ENCODE measurements at places on chromosomes 2 and 18.

DNA sequence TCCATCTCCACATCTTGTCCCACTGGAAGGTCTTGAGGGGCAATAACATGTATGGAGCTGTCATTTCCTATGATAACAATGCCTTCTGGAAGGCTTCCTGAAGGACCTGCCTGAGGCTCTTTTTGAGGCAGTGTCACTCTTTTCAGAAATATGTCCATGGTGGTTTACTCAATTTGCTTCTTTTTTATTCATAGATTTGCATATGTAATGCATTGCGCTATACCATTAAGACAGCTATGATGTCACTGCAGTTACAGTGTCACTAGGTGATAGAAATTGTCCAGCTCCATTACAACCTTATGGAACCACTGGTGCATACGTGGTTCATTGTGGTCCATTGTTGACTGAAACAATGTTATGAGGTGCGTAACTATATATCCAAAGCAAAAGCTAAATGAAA is 19.9 kb downstream of the NABP1 start:
- DNase-seq, result no peak

- no peak for DNase-seq
Observed at GRCh38 chr2:213723707-213724106, 439.4 kb downstream of the SPAG16 start.

DNA sequence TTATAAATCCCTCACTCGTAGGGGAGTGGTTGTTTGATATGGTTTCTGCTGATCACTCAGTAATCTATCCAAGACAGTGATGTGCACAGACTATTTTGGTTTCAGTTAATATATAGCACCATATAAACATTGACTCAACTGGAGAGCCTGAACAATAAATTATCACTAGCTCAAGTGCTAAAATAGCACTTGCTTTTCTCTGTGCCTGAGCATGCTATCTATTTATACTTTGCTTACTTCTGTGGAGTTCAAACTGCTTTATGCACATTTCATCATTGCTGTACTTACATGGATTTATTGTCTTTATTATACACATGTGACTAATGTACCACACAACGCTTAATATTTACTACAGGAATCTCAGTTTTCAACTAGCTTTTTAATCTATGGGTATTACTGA is 133.6 kb downstream of the BCL2 start:
- no peak for DNase-seq

DNA sequence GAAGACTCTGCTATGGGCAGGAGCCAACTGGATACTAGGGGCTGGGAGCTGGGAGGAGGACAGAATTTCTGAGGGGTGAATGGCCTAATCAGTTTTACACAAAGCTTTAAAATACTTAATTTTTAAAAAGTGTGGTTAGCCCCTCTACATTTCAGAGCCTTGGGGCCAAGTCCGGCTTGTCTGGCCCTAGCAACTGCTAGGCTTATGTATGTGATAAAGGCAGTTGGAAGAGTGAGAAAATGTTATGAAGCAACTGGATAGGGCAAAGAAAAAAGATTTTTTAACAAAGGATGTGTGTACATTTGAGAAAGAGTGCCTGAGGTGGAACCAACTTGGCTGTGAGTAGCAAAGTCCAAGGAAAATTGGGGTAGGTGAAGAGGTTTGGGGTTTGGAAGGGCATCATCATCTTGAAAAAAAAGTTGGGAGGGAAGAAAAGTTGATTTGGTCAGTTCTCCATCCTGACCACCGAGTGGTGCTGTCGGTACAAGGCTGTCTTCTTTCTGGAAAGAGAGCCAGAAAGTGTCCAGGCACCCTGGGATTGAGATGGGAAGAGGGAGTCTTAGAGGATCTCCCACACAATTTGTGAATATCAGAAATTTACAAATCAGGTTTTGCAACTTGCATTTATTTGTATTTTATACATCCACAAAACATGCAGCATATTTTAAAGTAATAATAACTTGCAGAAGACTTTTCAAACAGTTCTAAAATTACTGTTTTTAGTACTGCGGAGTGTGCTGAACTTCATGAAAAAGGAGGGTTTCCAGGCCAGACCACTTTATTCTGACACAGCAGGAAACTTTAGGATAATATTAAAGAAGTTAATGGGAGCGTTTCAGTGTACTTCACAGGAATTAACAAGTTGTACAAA is 10.5 kb upstream of the CDK15 start:
- peak; percentile 24 for DNase-seq

DNA sequence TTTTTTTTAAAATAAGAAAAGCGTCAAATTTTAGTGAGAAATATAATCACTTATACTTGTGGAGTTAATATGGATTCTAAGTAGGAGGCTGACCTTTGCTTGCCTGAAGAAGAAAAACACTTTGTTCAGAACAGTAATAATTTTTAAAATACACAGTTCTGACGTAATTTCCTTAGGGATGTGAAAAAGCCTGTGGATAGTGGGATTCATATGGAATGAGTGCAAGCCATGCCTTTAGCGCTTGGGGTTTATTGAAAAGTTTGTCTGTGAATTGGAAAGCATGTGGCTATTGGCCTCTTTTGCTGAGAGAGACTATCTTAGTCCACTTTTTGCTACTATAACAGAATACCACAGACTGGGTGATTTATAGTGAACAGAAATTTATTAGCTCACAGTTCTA is 151.3 kb downstream of the CCDC85A start:
- no peak for DNase-seq

GRCh38 chr2:227827143-227827542 is 13.5 kb downstream of the CCL20 start:
- no peak for DNase-seq

DNA sequence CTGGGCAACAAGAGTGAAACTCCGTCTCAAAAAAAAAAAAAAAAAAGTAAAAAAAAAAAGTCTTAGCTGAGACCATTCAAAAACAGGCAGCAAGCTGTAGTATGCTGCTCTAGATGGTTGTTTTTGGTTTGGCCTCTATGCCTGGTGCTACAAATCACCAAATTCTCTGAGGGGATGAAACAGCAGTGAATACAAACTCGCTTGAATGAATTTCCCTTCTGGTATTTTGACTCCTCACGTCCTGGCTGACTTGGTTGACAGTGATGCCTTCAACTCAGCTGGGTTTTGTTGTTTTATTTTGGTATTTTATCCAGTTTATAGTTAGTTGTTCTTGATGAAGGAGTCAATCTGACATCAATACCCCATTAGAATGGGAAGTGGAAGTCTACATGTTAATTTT is 3.3 kb upstream of the TCF7L1 start:
- DNase-seq, result no peak

- DNase-seq, result no peak
Observed at GRCh38 chr2:184472481-184472880, 125.8 kb upstream of the ZNF804A start.

GRCh38 chr18:60329131-60329530 is 43.4 kb downstream of the MC4R start:
- no peak for DNase-seq

DNA sequence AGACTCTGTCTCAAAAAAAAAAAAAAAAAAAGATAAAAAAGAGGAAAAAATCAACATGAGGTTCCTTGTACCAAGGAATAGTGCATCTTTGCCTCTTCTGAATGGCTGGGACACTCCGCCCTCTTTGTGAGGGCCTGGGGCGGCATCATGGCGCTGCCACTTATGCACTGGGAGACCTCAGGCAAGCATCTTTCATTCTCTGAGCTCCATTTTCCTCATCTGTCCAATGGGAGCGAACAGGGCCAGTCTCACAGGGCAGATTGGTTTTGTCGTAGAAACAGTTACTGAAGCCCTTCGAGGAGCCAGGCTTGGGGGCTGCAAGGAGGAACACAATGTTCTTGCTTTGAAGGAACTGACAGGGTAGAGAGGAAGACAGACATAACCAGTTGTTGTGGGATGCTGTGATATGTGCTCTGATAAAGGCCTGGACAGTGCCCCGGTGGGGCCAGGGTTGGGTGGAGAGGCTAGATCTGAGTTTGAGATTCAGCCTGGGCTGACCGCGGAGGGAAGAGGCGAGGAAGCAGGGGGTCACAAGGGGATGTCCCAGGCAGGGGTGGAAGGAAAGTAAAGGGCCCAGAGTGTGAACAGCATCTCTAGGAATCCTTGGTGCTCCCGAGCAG is 14.1 kb downstream of the ZFP36L2 start:
- DNase-seq, result peak; percentile 47

DNA sequence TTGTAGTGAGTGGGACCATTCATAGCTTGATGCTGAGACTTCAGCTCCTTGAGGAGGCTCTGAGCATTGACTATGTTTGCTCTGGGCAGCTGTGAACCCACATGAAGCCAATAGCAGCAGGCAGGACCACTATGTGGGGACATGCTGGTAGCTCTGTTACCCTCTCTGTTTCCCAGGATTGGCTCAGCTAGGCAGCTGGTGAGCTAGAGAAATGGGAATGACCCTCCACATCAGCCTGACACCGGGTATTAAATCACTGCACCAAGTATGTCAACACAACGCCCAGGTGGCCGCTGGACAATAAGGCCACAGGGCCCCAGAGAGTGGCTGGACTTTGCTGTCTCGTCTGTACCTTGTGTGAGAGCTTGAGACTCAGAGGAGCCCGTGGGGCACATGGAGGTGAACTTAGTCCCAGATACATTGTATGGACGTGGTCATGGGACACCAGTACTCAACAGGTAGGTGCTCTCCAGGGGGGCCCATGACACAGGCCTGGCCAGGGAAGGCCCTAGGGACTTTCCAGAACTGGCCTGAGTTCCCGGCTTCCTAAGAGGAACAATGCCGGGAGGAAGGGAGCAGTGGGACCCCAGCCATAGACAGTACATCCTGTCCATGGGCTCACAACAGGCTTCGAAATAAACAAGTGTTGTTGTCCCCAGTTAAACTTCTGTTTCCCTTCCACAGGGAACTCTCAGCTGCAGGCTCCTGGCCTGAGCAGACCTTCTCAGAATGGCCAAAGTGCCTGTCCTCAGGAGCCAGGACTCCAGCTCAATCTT is 35.2 kb downstream of the HS1BP3 start:
- DNase-seq, result no peak

DNA sequence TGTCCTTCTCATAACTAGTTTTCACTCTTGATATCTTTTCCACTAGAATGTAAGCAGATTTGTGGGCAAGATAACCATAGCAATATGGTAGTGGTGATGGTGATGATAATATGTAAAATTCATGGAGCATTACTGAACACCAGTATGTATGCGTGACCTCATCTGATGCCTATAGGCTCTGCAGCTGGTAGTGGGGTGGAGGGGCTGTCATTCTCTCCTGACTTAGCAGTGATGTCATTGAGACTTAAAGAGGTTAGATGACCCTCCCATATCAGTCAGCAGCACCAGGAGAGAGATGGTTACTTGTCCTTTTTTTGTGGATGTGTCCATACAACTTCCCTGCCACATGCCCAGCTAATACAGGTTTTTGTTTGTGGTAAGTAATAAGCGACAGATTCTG is 27.9 kb downstream of the PARD3B start:
- no peak for DNase-seq

DNA sequence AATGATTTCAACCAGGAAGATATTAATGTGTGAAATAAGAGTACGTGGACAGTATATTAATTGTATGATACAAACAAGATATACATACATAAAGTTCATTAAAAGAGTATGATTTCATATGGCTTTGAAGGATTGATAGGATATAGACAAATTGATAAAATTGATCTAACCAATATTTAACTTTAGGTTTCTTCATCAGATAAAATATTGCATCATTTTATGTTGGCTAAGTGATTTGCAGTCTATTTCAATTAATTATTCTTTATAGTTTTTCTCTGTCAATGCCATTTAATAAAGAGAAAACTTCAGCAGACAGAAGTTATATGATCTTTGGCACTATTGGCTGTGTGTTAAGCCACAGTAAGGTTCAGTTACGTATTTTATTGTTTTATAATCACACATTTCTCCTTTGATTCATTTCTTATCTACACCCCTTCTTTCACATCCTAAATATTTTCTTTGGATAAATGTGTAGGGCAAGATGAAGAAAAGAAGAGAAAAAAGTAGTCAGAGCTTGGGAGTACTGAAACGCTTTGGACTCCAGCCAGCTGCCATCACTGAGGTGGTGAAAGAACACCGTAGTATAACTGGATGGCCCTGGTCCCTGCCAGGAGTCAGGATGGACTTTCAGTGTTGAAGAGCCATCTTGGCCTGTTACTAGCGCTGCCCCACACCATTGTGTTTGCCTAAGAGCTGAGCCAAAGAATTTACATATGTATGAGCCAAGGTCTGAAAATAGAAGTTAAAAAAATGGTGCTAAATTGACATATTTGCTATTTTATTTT is 9.8 kb upstream of the CPS1 start:
- DNase-seq, result no peak

DNA sequence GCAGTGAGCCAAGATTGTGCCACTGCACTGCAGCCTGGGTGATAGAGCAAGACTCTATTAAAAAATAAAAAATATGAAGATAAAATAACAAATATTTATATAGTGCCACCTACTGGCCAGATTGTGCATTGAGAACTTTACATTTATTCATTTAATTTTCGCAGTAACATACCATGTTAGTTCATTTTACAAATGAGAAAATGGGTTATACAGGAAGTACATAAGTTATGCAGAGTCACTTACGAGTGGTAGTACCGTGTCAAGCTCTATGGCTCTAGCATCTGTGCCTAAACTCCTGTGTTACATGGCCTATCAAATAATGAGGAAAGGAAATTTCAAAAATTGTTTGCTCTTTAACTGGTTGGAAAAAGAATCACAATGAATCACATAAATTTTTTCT is 27.9 kb downstream of the RIF1 start:
- peak; percentile 35 for DNase-seq

Data from hematopoietic multipotent progenitor cell (in vitro differentiated cells).